Amniotic stem cell (primary cell): ENCODE measurements at places on chromosomes 2 and 18.

DNA sequence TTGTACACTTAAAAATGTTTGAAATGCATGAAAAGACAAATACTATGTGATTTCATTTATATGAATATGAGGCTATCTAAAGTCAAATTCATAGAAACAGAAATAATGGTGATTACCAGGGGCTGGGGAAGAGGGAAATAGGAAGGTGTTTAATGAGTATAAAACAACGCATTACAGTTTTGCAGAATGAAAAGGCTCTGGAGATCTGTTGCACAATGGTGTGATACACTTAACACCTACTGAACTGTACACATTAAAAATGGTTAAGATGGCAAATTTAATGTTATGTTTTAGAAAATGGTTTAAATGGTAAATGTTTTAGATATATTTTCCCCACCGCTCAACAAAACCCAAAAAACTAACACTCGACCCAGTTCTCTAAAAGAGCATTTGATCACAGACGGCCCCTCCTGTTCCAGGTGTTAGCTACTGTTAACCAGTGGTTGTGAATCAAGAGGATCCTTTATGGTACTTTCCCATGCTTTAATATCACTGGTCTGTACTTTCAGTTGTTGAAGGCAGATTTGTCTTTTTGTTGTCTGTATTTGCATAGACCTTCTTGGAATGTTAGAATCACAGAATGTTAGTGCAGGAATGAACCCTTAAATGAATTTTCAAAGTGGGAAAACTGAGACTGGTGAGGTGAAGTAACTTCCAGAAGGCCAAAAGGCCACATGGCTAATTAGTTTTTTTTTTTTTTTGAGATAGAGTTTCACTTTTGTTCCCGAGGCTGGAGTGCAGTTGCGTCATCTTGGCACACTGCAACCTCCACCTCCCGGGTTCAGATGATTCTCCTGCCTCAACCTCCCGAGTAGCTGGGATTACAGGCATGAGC, 10.2 kb downstream of the RAB10 start:
- DNase-seq: no peak

DNA sequence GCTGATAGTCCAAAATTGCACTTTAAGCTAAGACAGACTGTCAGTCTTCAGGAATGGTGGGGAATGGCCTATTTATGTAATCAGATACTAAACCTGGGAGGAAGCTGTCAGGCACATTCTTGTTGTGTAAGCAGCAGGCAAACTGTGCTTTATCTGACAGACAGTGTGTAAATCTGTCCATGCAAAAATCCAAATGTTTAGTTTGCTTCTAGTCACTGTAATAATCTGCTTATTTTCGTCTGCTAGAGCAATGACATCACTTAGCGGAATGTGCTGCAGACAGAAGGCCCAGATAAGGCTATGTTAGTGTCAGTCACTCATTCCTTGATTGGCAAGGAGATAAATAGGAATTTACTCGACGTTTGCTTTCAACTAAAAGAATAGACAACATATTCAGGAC, 263.5 kb downstream of the ZNF407 start:
- DNase-seq: no peak

DNA sequence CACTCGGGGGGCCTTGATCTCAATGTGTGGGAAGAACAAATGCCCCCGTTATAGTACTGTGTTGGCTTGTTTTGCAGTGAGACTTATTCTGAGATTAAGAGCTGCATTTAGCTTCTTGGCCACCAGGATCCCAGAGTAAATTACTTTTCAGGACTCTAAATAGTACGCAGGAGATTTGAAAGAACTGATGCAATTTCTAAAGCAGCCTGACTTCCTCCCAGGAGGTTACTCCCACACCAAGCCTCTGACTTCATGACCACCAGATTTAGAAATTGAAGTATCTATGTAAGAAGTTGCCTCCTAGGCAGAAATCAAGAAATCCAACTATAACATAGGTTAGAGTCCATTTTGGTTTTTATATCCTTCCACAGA, 67.0 kb downstream of the FEZ2 start:
- no peak for DNase-seq

- DNase-seq: no peak
Measured at GRCh38 chr2:162720559-162721271, 117.9 kb downstream of the KCNH7 start.

- no peak for DNase-seq
Measured at GRCh38 chr2:147405651-147406050, 439.2 kb upstream of the ACVR2A start.

GRCh38 chr2:64679673-64680425, 26.1 kb upstream of the SERTAD2 start:
- DNase-seq: no peak

GRCh38 chr2:224272237-224272910, 129.5 kb downstream of the FAM124B start:
- DNase-seq: no peak

GRCh38 chr2:8058652-8059051, 623.2 kb upstream of the ID2 start:
- no peak for DNase-seq

- no peak for DNase-seq
Measured at GRCh38 chr2:68811364-68811763, 59.8 kb downstream of the BMP10 start.

GRCh38 chr2:44786817-44787214, 154.7 kb upstream of the SIX3 start:
- DNase-seq: no peak

DNA sequence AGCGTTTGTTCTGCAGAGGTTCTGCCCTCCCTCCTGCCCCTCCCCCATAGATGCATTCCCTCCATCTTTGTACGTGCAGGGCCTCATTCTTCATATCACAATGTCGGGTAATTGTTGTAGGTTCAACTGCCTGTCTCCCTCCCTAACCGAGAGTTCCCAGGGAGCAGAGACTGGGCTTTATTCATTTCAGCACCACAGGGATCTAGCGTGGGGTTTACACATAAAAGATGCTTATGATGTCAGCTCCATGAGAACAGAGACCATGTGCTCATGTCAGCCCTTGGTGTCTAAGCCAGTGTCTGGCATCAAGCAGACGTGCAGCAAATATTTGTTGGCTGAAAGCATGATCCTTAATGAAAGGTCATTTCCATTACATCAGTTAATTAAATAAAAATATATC, 298.9 kb upstream of the TRIB2 start:
- DNase-seq: no peak

DNA sequence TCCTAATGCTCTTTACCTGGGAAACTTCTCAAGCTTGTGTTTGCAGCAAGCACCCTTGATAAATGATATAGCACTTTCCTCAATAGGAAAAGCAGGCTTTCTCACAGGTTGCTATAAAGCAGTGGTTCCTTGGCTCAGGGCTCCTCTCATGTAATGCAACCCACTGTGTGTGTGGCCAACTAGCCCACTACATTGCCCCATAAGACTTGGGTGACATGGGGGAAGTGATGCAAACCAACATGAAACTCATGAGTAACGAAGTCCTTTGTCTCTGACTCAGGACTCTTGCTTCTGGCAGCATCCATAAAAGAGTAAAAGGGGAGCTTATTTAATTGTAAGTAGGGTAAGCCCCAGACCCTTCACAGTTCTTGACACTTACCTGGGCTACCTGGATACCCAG, 106.9 kb downstream of the COL4A4 start:
- DNase-seq: no peak

- no peak for DNase-seq
Measured at GRCh38 chr2:215421859-215422461, 13.9 kb downstream of the FN1 start.

GRCh38 chr18:9710037-9710436, 1.9 kb downstream of the RAB31 start:
- no peak for DNase-seq

- no peak for DNase-seq
Measured at GRCh38 chr18:56473400-56474024, 164.9 kb downstream of the TXNL1 start.

DNA sequence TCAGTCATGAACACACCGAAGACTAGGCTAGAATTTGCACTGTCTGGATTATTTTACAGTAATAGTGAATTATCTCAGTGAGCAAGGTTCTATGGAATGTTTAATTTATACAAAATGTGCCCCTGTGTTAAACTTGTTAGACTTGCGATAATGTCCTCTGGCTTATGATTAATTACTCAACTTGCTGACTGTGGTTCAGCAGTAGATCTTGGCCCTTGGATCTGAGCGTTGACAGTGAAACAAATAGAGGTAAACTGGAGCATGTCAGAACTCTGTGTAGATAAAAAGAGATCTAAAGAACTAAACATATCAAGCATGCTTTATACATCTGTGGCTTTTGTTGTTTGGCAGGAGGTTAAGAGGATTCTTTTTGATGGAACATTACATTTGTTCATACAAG, 407.6 kb downstream of the DSEL start:
- no peak for DNase-seq

- no peak for DNase-seq
Measured at GRCh38 chr2:36952748-36953197, 13.6 kb downstream of the STRN start.

DNA sequence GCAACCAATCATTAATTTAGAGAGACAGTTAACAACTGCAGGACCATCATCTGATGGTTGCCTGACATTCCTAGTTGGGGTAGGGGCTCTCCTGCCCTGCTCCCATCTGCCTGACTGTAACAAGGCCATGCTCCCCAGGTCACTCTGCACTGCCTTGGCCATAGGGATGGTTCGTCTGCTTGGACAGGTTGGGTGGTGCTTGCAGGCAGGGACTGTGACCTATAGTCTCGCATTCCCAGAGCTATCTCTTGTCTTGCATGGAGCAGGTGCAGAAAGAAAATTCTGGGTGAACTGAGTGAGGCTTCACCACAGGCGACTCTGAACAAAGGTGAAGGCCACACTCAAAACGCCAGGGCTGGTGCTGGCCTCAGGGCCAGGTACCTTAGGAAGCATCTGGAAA, 64.7 kb downstream of the EMILIN2 start:
- no peak for DNase-seq

- no peak for DNase-seq
Measured at GRCh38 chr18:9233771-9234440, 97.3 kb downstream of the ANKRD12 start.

DNA sequence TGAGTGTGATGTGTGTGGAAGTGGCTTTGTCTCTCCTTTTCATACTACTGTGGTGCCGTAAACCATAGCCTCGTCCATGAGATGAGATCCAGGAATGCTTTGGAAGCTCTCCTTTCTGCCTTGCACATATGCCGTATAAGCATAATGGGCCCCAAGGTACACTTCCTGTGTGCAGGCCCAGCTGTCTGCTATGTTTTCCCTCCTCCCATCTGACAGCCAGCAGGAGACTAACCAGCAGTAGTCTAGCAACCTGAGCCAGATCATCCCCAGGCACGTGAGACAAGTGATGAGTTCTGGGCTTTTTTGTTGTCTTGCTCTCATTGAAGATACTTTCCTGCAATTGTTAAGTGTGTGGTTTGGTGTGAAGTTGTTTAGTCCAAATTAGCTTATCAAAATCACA, 555.5 kb upstream of the LRRTM4 start:
- no peak for DNase-seq

DNA sequence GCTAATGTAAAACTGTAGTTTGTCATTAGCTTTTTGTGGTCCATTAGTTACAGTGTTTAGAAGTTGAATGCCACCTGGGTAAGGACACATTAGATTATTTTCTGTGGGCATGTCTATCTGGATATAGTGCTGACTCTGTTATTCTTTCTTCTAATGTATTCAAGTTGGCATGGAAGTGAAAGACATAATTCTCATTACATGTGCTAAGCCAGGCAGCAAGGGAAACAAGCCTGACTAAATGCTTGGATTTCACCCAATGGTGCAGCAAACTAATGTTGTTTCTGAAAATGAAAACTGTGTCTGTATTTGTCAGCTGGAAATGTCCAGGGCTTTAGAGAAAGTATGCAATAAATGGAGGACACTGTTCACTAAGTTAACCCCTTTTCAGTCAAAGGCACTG, 100.7 kb downstream of the NUP35 start:
- DNase-seq: no peak

DNA sequence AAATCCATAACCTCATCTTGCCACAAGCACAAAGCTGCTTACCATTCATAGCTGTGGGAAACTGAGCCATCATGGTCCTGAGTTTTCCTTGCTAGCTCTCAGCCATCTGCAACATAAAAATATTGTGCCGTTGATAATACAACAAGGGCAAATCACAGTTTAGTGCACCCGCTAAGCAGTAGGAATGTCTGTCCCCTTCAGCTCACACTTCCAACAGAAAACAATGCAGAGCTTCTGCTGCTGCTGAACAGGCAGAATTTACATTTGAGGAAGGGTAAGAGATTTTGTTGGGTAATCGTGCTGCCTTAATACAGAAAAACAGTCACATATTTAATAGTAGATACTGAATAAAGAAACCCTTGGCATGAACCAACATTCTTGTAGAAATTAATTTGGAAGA, 32.3 kb downstream of the ITSN2 start:
- no peak for DNase-seq

DNA sequence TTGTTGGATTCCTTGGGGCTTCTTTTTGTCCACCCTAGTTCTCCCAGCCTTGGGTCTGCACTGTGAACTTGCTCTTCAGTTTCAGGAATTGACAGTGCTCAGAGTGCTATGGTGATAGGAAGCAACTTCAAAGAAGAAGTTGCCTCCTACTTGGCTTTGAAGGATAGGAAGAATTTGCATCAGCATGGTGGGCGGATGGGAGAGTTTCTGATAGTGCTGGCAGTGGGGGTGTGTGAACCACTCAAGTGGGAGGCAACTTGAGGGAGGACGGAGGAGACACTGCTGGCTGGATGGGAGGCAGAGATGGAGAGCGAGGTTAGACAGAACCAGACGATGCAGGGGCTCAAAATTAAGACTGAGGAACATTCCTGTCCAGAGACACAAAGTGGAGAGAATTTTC, 164.4 kb upstream of the SKOR2 start:
- DNase-seq: no peak

- DNase-seq: no peak
Measured at GRCh38 chr2:119250718-119251290, 27.2 kb downstream of the STEAP3 start.

DNA sequence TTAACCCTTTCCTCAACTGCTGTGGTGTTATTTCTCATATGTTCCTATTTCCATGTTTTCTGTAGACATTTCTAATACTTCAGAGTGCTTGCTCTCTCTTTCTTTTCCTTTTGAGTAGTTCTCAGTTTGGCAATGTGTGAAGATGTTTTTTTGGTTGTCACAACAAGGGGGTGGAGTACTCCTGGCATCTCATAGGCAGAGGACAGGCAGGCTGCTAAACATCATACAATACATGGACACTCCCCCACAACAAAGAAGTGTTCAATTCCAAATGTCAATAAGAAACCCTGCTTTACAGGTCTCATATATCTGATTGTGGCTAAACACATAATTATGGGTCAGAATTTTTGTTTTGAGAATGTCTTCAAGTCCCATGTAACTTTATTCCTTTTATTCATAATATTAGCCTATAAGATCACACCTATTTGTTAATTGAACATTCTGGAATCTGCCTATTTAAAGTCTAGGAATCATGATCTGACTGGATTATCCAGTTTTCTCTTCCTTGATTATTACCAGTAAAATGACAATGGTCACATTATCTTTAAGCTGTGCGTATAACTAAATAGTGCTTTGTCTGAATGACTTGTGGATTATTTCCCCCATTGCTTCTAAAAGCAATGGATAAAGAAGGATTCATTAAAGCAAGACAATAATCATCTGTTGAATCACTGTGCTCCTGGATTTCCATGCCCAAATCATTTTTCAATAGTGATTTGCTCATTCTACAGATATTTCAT, 46.8 kb upstream of the ITPRID2 start:
- DNase-seq: no peak

- no peak for DNase-seq
Measured at GRCh38 chr18:66495844-66496243, 108.0 kb downstream of the CDH19 start.
